ENCODE measurements at places on chromosomes 16 and 17. TPM values are rescaled to one million over a fixed set of nuclear protein-coding genes. Genes with fewer than 3 reads are reported as not detected.
A peak's percentile ranks its signal among the peaks of the same experiment; 100 is the strongest.

Gene NOXO1
- 0.21 TPM for total RNA-seq

Gene HCRT
- not detected for total RNA-seq

Gene KRT27
- total RNA-seq = not detected

DNA sequence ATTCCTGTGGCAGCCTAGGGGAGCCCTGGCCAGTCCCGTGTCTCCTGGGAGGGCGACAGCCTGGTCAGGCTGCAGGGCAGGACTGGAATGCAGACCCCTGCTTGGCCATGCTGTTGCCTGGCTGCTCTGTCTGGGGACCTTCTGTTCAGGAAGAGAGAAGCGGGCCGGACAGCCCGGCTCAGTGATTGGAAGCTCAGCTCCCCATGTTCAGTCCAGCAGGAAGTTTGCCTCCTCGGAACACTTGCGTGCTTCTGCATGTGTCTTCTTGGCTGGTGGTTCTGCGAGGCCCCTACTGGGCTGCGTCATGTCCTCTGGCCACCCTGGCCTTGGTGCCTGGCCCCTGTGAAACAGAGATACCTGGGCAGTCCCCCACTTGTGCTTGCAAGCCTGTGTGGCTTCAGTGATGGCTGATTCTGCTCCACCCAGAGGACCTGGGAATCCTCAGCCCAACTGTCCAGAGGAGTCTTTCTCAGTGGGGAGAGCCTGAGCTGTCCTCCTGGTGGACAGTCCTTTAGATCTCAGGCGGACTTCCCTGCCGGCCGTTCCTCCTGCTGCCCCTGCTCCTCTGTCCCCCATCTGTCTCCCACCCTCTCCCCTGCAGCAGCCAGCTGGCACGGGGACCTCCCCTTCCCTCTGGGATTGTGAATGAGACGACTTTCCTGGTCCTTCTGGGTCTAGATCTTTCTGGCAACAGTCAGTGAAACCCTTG is 279.5 kb downstream of the SEC14L1 start:
- no peak for DNase-seq

DNA sequence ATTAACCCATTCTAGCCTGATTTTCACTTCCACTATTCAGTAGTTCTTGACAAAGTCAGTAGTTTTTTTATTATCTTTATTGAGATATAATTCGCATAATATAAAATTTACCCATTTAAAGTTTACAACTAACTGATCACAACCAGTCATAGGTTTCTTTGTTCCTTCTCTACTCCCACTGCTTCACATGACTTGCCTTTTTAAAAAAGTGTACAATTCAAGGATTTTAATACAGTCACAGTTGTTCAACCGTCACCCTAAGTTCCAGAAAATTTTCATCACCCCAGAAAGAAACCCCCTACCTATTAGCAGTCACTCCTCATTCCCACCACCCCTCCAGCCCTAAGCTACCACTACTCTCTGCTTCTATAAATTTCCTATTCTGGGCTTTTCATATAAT is 162.5 kb downstream of the TRIM37 start:
- no peak for DNase-seq

- DNase-seq = no peak
Measured at GRCh38 chr17:69757688-69758430, 317.2 kb upstream of the KCNJ16 start.

DNA sequence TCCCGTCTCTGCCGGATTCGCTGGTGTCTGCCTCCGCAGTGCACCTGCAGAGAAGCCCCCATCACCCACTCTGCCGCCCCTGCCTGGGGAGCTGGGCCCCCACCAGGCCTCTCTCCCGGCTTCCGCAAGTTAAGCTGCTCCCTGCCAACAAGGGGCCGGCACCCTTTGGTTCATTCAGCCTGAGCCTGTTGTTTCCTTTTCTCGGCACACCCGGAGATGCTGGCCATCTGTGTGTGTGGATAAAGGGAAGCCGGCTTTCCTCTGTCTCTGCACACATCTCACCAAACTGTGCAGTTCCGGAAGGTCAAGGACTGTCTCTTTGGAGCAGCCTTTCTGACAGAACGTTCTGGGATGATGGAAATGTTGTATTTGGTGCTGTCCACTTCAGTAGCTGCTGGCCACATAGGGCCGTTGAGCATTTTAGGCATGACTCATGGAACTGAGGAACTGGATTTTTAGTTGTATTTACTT is 6.8 kb downstream of the MAPK8IP3 start:
- no peak for DNase-seq

DNA sequence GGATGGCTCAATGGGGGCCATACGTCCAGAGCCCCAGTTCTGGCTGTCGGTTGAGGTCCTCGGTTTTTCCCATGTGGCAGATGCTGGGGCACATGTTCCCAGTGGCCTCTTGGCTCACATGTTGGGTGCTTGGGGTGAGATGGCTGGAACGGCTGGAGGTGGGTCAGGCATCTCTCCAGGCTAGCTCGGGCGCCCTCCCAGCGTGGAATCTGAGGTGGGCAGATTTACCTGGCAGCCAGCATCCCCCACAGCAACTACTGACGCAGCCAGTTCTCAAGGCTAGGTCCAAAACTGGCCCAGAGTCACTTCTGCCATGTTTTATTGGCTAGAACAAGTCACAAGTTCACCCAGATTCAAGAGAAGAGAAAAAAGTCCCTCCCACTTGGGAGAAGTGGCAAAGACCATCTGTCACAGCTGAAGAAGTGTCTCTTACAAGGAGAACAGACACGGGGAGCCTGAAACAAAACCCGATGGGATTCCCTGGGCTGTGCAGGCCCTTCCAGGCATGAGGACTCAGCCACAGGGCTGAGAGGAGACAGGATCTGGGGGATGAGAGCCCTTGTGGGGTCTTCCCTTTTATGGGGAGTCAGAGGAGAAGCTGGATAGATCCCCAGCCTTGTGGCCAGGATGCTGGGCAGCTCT is 15.2 kb downstream of the ACE start:
- no peak for DNase-seq

GRCh38 chr17:65514541-65514940 is 46.9 kb downstream of the AXIN2 start:
- DNase-seq = no peak

GRCh38 chr17:61794242-61794641 is 69.1 kb downstream of the BRIP1 start:
- DNase-seq = no peak

DNA sequence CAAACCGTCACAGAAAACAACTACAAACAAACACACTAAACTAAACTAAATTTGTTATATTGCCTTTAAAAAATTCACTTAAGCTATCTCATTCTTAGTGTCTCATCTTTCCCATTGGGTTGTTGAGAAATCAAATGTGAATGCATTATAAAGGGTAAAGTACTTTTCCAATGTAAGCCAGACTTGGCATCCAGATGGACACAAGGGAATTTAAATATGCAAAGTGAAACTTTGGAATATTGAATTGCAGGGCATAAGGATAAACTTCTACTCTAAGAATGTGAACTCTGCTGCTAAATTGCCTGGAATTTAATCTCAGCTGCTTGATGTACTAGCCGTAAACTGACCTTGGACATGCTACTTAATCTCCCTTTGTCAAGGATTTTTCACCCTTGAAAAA is 1554.6 kb downstream of the CDH8 start:
- no peak for DNase-seq

DNA sequence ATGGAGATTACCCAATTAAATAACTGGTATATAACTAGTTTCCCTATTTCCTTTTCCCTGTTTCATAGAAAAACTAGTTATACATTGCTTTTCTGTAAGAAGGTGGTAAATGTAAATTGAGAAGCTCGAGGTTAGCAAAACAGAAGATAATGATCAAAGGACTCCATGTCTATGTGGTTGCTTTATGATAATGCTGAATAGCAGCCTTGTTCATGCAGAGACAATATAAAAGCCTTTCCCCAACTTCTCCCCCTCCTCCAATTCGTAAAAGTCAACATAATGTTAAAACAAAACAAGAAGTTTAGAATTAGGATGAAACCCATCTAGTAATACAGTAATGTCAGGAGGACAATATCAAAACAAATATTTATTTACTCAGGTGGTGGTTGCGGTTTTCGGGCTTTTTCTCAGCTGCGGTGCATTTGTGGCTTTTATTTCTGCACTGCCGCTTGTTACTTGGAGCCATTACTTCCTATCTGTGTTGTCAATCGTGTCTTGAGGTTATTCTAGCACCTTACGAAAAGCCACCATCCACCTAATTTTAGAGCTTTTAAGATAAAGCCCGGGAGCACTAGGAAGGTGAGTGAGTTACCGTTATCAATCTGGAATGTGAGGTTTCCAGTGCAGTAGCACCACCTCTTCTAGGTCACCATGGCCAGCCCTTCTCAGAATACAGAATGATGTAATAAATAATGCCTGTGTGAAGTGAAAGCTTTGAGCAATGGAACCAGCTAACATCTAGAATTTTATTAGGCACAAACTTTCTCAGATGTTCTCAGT is 297.5 kb downstream of the CDH13 start:
- DNase-seq = peak; percentile 28

DNA sequence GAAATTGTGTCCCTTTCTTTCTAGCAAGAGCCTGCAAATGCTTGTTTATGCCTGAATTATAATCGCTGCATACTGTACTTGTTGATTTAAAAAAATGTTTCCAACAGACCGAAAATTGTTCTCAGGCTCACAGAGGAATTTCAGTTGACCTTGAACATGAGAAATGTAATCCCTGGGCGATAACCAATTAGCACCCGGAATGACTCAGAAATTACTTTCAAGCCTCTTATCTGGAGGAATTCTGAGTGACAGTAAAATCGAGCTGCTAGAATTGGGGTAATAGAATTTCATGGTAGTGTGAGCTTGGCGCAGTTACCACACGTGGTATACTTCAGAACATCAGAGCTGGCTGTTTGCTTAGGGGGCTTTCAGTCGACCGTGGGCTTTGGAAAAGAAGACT is 139.1 kb upstream of the CACNG3 start:
- no peak for DNase-seq

DNA sequence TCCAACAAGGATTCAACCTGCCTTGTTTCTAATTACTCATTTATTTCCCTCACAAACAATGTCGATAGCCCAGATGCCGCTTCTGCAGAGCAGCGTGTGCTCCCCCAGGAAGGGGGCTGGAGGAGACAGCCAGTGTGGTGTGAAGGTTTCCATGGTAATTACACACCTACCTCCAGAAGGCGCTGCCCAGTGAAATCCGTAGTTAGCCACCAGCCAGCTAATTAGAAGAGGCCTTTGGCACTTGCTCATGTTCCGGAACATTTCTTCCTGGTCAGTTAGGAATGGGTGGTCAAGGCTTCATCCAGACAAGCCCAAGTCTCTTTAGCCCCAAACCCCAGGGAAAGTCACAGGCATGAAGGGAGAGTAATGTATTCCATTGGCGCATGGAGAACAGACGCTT is 342.5 kb upstream of the C16orf82 start:
- no peak for DNase-seq

GRCh38 chr16:79612207-79612606 is 11.7 kb upstream of the MAF start:
- DNase-seq = no peak

DNA sequence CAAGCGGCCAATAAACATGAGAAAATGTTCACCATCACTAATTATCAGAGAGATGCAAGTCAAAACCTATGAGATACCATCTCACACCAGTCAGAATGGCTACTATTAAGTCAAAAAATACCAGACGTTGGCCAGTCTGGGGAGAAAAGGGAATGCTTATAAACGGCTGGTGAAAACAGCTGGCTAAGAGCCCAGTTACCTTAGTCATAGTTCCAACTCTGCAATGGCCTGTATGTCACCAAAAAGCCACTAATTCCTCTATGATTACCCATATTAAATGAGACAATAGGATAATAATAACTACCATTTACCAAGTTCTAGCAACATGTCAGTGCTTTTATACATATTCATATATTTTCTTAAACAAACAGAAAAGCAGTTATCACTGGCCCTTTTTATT is 42.9 kb upstream of the CDRT4 start:
- no peak for DNase-seq

- DNase-seq = no peak
Measured at GRCh38 chr17:683499-684254, 31.0 kb downstream of the VPS53 start.

All from activated T-helper 2 cell treated with anti-CD3 and anti-CD28 coated beads, Interferon-gamma antibody, Interleukin-2, Interleukin-4, amounts not matched to agents 10 μg/mL and 5 μg/mL and 100 μg/mL, durations not matched to agents 14 hours and 24 hours and 36 hours (primary cell).